MCF 10A (cell line): ENCODE measurements at places on chromosomes 3 and 15. TPM values are rescaled to one million over a fixed set of nuclear protein-coding genes. Genes with fewer than 3 reads are reported as not detected.

GRCh38 chr15:71508081-71508682 is 302.2 kb upstream of the NR2E3 start:
- no peak overlapping the region for H3K27ac ChIP-seq
- H3K27me3 ChIP-seq = no peaks in the 10 kb centered on the region
- no peaks in the 10 kb centered on the region for H3K36me3 ChIP-seq
- H3K4me1 ChIP-seq = no peaks in the 10 kb centered on the region
- peak; percentile 16 for DNase-seq

DNA sequence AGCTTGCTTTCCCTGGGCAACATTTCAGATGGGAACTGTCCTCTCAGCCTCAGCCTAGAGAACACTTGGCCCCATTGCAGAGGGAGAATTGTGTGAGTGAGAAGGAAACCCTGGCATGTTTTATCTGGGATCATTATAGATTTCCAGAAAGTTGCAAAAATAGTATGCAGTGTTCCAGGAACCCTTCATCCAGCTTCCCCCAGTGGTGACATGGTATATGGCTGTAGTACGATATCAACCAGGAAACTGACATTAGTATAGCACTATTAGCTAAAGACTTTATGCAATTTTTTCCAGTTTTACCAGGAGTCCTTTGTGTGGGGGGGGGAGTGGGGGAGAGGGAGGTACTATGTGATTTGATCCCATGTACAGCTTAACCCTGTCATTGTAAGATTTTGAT is 166.2 kb upstream of the KBTBD8 start:
- no peak for DNase-seq
- no peaks in the 10 kb centered on the region for H3K36me3 ChIP-seq
- H3K27me3 ChIP-seq = no peaks in the 10 kb centered on the region
- no peak overlapping the region for H3K27ac ChIP-seq
- H3K4me3 ChIP-seq = no peak overlapping the region

- no peaks in the 10 kb centered on the region for H3K27me3 ChIP-seq
- H3K27ac ChIP-seq = no peak overlapping the region
- no peak for DNase-seq
- H3K4me3 ChIP-seq = no peak overlapping the region
These were observed 72.7 kb downstream of the PEAK1 start for GRCh38 chr15:77347197-77347596.

Gene IL17RC
- total RNA-seq = 25.7 and 30.1 TPM in 2 replicates

Gene FOXB1
- total RNA-seq = not detected in 2 replicates

Gene SEMA3G
- total RNA-seq = 0.12 TPM in 1 of 2 replicates, not detected in the other

GRCh38 chr3:30943206-30943605 is 48.7 kb upstream of the GADL1 start:
- H3K4me1 ChIP-seq = no peaks in the 10 kb centered on the region
- DNase-seq = no peak
- H3K4me3 ChIP-seq = no peak overlapping the region
- H3K27me3 ChIP-seq = no peaks in the 10 kb centered on the region
- no peaks in the 10 kb centered on the region for H3K36me3 ChIP-seq

GRCh38 chr3:90180543-90180942 is 1073.1 kb downstream of the EPHA3 start:
- no peak overlapping the region for H3K4me3 ChIP-seq
- no peak overlapping the region for H3K27ac ChIP-seq
- H3K27me3 ChIP-seq = no peaks in the 10 kb centered on the region
- peaks cover 2% of the 10 kb centered on the region for H3K4me1 ChIP-seq
- no peak for DNase-seq

GRCh38 chr3:39721076-39721475 is 88.3 kb upstream of the MYRIP start:
- no peaks in the 10 kb centered on the region for H3K4me1 ChIP-seq
- H3K27me3 ChIP-seq = no peaks in the 10 kb centered on the region
- H3K36me3 ChIP-seq = no peaks in the 10 kb centered on the region
- no peak overlapping the region for H3K4me3 ChIP-seq

GRCh38 chr15:65259367-65259797 is 27.3 kb downstream of the PARP16 start:
- H3K4me1 ChIP-seq = no peaks in the 10 kb centered on the region
- H3K36me3 ChIP-seq = peaks cover 44% of the 10 kb centered on the region
- H3K4me3 ChIP-seq = no peak overlapping the region
- no peak for DNase-seq
- H3K27me3 ChIP-seq = no peaks in the 10 kb centered on the region

DNA sequence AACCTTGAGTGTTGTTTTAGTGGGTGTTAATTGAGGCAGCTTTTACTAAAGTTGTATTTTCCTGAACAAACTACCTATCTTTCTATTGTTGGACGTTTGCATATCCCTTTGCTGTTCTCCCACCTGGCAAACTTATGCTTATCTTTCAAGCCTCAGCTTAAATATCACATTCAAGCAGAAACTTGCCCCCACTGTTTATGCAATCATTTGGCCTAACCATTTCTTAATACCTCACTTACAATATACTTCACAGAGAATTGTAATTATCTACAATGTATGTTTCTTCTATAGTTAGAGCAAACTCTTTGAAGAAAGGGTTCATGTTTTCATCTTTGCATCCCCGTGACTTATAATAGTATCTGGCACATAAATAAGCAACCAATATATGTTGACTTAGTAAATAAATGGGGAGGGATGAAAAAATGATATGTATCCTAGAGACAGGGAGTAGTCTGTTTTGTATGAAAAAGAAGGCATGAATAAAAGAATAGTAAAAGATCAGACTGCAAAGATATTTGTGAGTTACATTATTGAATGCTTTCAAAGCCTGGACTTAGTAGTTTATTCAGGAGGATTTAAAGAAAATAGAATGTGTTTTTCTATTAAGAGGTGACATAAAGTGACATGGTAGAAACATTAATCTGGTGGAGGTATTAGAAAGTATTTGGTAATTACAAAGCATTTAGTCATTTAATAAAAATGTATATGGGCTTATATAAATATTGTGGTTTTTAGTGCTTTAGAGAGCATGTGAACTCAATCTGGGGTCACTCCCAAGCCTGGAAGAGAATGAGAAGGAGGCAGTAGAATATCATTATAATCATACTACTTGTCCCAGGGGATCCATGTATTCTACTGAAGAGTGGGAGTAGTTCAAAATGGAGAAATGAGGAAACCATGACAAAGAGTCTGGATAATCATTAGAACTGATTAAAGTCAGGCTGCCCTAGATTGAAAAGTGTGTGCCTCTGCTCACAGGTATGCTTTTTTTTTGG is 60.0 kb upstream of the DCBLD2 start:
- H3K27me3 ChIP-seq = no peaks in the 10 kb centered on the region
- H3K27ac ChIP-seq = no peak overlapping the region
- H3K4me1 ChIP-seq = peaks cover 6% of the 10 kb centered on the region
- no peak overlapping the region for H3K4me3 ChIP-seq
- DNase-seq = peak; percentile 37

Gene SCN11A
- 0.05 TPM in 1 of 2 replicates, not detected in the other for total RNA-seq

GRCh38 chr15:41022487-41023090 is 69.3 kb downstream of the CHAC1 start:
- peak; percentile 48 for DNase-seq
- H3K4me3 ChIP-seq = no peak overlapping the region
- no peaks in the 10 kb centered on the region for H3K27me3 ChIP-seq
- H3K36me3 ChIP-seq = peaks cover 70% of the 10 kb centered on the region

DNA sequence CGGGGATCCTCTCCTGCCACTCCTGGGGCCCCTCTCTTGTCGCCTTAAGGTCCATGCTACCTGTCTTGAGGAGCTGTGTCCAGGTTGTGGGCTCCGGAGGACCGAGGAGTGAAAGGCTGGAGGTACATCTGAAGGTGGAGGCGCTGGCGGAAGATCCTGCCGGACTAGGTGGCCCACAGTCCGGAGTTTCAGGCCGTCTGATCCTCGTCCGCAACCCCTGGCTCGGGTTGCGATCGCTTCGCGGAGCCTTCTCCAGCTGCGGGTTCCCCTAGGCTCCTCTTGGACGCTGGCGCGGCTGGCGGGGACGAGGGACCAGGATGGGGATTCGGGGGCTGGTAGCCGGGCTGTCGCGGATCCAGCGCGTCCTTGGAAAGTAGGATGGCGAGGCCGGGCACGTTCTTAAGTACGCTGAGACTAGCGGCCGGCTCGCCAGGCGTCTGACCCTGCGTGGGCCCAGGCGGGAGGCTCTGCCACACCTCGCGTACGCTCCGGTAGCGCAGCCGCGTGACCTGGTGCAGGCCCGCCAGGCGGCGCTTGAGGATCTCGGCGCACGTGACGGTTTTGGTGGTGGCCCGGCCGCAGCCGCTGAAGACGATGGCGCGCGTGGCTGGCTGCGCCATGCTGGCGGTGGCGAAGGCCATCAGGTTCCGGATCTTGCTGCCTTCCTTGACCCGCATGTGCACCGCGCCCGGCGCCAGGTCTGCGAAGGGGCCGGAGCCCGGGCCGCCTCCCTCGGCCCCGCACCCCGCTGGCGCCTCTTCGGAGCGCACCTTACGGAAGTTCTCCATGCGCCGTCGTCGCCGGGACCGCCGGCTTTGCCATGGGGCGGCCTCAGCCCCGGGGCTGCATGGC is 550 bp downstream of the RPP25 start:
- H3K27me3 ChIP-seq = no peaks in the 10 kb centered on the region
- no peak for DNase-seq
- H3K4me3 ChIP-seq = peak overlapping the region; percentile 68
- no peaks in the 10 kb centered on the region for H3K36me3 ChIP-seq
- H3K27ac ChIP-seq = no peak overlapping the region

- no peak for DNase-seq
- no peaks in the 10 kb centered on the region for H3K36me3 ChIP-seq
- H3K27me3 ChIP-seq = no peaks in the 10 kb centered on the region
- H3K4me1 ChIP-seq = peaks cover 14% of the 10 kb centered on the region
- no peak overlapping the region for H3K4me3 ChIP-seq
- peak overlapping the region; percentile 8 for H3K27ac ChIP-seq
These were observed 103.9 kb downstream of the MME start for GRCh38 chr3:155184011-155184410.

DNA sequence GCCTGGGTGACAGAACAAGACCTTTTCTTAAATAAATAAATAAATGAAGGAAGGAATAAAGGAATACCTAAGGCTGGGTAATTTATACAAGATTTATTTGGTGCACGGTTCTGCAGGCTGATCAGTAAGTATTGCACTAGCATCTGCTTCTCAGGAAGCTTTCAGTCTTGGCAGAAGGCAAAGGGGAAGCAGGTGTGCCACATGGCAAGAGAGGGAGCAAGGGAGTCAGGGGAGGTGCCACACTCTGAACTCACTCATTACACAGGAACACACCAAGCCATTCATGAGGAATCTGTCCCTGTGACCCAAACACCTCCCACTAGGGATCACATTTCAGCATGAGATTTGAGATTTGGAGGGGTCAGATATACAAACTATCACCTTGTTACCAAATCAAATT is 56.4 kb downstream of the PRKCI start:
- peaks cover 63% of the 10 kb centered on the region for H3K36me3 ChIP-seq
- peaks cover 7% of the 10 kb centered on the region for H3K4me1 ChIP-seq
- no peak overlapping the region for H3K4me3 ChIP-seq
- no peak for DNase-seq
- peak overlapping the region; percentile 26 for H3K27ac ChIP-seq

- H3K27ac ChIP-seq = peak overlapping the region; percentile 76
- H3K27me3 ChIP-seq = no peaks in the 10 kb centered on the region
- peaks cover 93% of the 10 kb centered on the region for H3K36me3 ChIP-seq
- H3K4me3 ChIP-seq = peak overlapping the region; percentile 53
- peak; percentile 27 for DNase-seq
These were observed 67.7 kb downstream of the KLHL25 start for GRCh38 chr15:85727068-85727467.

- peak; percentile 62 for DNase-seq
- no peaks in the 10 kb centered on the region for H3K36me3 ChIP-seq
- peaks cover 12% of the 10 kb centered on the region for H3K27me3 ChIP-seq
- H3K4me3 ChIP-seq = no peak overlapping the region
- H3K4me1 ChIP-seq = no peaks in the 10 kb centered on the region
These were observed 305.9 kb downstream of the CACNA2D3 start for GRCh38 chr3:54427941-54428871.

Gene C3orf20
- 0.15 TPM in 1 of 2 replicates, not detected in the other for total RNA-seq

Gene LCMT2
- 8.7 and 9.8 TPM in 2 replicates for total RNA-seq

GRCh38 chr3:30020380-30020779 is 586.0 kb upstream of the TGFBR2 start:
- no peaks in the 10 kb centered on the region for H3K4me1 ChIP-seq
- H3K36me3 ChIP-seq = peaks cover 6% of the 10 kb centered on the region
- no peak overlapping the region for H3K4me3 ChIP-seq
- no peak overlapping the region for H3K27ac ChIP-seq
- no peaks in the 10 kb centered on the region for H3K27me3 ChIP-seq

DNA sequence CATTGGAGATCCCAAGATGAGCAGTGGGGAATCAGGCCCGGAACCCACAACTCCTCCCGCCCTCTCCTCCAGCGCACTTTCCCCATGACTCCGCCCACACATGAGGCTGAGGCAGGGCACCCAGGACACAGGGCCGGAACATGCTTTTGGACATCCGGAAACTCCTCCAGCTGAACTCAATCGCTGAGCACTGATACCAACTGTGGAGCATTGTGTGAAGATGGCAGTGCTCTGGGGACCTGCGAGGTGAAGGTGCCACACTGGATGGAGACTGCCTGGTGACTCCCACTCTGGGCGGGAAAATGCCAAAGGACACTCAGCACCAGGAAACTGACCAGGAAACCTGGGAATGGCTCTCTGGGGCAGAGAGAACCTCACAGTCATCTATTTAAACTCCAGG is 189.1 kb downstream of the FAM43A start:
- peaks cover 27% of the 10 kb centered on the region for H3K4me1 ChIP-seq
- H3K4me3 ChIP-seq = no peak overlapping the region
- peak overlapping the region; percentile 37 for H3K27ac ChIP-seq
- H3K27me3 ChIP-seq = no peaks in the 10 kb centered on the region
- H3K36me3 ChIP-seq = peaks cover 6% of the 10 kb centered on the region

DNA sequence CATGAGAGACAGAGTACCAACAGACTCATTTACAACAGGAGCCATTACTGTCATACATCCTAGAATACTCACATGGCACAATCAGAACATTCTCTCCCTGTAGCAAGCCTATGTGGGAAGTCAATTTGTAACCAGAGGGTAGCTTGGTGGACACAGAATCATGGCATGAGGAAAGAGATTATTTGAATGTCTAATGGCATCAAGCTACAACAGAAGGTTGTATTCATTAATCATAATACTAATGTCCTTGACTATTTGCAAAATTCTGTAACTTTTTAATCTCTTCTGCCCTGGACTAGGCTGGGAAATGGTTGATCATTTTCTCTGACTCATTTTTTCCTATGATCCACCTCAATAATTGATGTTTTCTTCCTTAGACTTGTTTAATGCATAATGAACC is 345.2 kb upstream of the IL12A start:
- H3K4me1 ChIP-seq = peaks cover under 1% of the 10 kb centered on the region
- H3K27ac ChIP-seq = no peak overlapping the region
- no peaks in the 10 kb centered on the region for H3K36me3 ChIP-seq
- DNase-seq = no peak
- no peaks in the 10 kb centered on the region for H3K27me3 ChIP-seq
- H3K4me3 ChIP-seq = no peak overlapping the region

GRCh38 chr3:120454076-120454689 is 3.4 kb upstream of the FSTL1 start:
- no peak overlapping the region for H3K27ac ChIP-seq
- H3K4me3 ChIP-seq = no peak overlapping the region
- H3K4me1 ChIP-seq = no peaks in the 10 kb centered on the region

DNA sequence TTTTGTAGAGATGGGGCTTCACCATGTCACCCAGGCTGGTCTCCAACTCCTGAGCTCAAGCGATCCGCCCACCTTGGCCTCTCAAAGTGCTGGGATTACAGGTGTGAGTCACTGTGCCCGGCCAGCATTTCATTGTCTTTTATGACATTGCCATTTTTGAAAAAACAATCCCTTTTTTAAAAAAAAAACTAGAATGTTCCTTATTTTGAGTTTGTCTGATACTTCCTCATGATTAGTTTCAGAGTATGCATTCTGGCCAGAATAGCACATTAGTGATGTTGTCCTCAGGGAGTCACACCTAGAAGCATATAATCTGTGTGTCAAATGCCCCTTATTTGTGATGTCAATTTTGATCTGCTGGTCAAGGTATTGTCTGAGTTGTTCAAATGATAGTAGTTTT is 21.2 kb upstream of the NMD3 start:
- H3K4me3 ChIP-seq = no peak overlapping the region
- H3K27ac ChIP-seq = no peak overlapping the region
- no peaks in the 10 kb centered on the region for H3K36me3 ChIP-seq
- H3K27me3 ChIP-seq = no peaks in the 10 kb centered on the region
